ENCODE measurements at places on chromosomes 3 and 15. TPM values are rescaled to one million over a fixed set of nuclear protein-coding genes. Genes with fewer than 3 reads are reported as not detected.
A peak's percentile ranks its signal among the peaks of the same experiment; 100 is the strongest.

GRCh38 chr15:88748081-88748480 is 55.2 kb upstream of the ACAN start:
- no peak overlapping the region for H3K4me3 ChIP-seq
- H3K4me1 ChIP-seq, result no peaks in the 10 kb centered on the region
- no peak overlapping the region for H3K27ac ChIP-seq
- no peak for DNase-seq
- H3K27me3 ChIP-seq, result no peaks in the 10 kb centered on the region

The CPEB1 gene
- 5.1 TPM for total RNA-seq

The RGMA gene
- 20.7 TPM for total RNA-seq

DNA sequence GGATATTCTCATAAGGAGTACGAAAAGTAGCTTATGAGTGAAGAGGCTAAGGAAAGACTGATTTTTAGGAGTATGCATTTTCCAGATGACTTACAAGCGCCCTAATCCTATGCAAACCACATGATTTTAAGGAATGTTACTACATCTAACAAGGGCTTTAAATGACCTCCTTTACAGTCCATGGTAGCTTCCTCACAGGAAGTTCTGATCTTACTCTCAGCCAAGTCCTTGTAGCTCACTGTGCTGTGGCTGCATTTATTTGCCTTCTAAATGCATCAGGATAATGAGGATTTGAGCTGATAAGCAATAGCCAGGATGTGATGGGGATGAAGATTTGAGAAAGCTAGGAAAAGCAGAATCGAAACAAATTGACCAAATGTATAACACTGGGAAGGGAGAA is 896.0 kb downstream of the MCTP2 start:
- no peak for DNase-seq
- H3K36me3 ChIP-seq, result no peaks in the 10 kb centered on the region
- H3K27me3 ChIP-seq, result no peaks in the 10 kb centered on the region
- no peak overlapping the region for H3K27ac ChIP-seq
- no peaks in the 10 kb centered on the region for H3K4me1 ChIP-seq

DNA sequence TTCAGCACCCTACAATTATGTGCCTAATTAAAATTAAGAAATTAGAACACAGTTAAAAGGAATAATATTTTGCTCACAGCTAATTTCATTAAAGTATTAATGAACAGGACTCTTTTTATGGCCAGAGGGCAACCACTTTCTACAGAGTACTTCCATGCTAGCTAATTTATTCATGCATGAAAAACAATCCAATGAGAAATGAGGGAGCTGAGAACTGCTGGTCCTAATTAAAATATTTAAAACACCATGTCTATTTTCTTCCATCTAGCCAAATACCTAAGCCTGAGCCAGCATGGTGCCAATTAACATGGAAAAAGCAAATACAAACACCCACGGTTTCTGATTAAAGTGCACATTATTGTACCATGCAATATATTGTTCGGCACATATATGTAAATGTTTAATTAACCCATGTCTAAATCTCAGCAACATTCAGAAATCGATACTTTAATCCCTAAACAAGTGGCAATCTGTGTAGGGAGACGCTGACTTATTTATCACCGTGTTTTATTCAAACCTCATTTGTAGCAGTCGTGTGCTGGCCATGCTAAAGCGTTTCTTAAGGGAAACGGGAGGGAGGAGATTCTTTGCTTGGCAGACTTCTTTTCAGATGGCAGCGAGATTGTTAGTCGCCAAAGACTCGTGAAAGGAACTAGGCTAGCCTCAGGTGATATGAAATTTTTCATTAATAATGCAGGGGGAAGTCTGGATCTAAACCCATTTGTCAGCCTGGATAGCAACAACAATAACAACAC is 193.5 kb downstream of the ANXA2 start:
- no peak overlapping the region for H3K4me3 ChIP-seq
- H3K27me3 ChIP-seq, result no peaks in the 10 kb centered on the region
- no peaks in the 10 kb centered on the region for H3K36me3 ChIP-seq

DNA sequence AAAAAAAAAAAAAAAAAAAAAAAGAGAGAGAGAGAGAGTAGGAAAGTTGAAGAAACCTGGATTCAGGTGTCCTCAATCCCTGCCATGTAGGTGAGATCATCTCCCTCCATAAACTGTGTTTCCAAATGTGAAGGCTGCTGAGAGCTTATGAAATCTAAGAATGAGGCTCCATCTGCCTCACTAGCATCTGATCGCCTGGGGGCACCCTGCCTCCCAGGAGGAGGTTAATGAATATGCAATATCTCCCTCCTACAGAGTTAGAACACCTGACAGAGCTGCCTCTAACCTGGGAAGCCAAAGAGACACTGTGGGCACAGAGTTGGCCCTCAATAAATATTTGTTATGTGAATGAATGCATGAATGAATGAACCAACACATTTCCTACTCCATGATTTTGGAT is 23.8 kb upstream of the ZNF148 start:
- H3K27me3 ChIP-seq, result no peaks in the 10 kb centered on the region
- H3K27ac ChIP-seq, result no peak overlapping the region
- H3K4me1 ChIP-seq, result no peaks in the 10 kb centered on the region
- no peak overlapping the region for H3K4me3 ChIP-seq

GRCh38 chr15:29322415-29322814 is 52.8 kb upstream of the NSMCE3 start:
- H3K27me3 ChIP-seq, result no peaks in the 10 kb centered on the region
- H3K4me3 ChIP-seq, result no peak overlapping the region
- no peak for DNase-seq
- no peak overlapping the region for H3K27ac ChIP-seq
- H3K4me1 ChIP-seq, result no peaks in the 10 kb centered on the region

- peaks cover 13% of the 10 kb centered on the region for H3K4me1 ChIP-seq
- no peak for DNase-seq
- H3K36me3 ChIP-seq, result no peaks in the 10 kb centered on the region
- H3K27me3 ChIP-seq, result no peaks in the 10 kb centered on the region
Measured at GRCh38 chr3:117238806-117239205, 529.2 kb downstream of the TUSC7 start.

The KIF15 gene
- 10.4 TPM for total RNA-seq

The FRMD5 gene
- 20.8 TPM for total RNA-seq

- DNase-seq, result no peak
- H3K27me3 ChIP-seq, result no peaks in the 10 kb centered on the region
- no peak overlapping the region for H3K27ac ChIP-seq
- H3K4me1 ChIP-seq, result peaks cover 16% of the 10 kb centered on the region
- H3K4me3 ChIP-seq, result no peak overlapping the region
Measured at GRCh38 chr15:72318408-72318942, 1.5 kb downstream of the CELF6 start.

The SNRPN gene
- 305 TPM for total RNA-seq

GRCh38 chr15:62850791-62851291 is 191.7 kb upstream of the TPM1 start:
- peak overlapping the region; percentile 20 for H3K27ac ChIP-seq
- H3K36me3 ChIP-seq, result no peaks in the 10 kb centered on the region
- H3K4me3 ChIP-seq, result no peak overlapping the region
- no peaks in the 10 kb centered on the region for H3K27me3 ChIP-seq
- no peak for DNase-seq

- peak overlapping the region; percentile 5 for H3K4me3 ChIP-seq
- H3K4me1 ChIP-seq, result peaks cover 26% of the 10 kb centered on the region
- H3K27me3 ChIP-seq, result peaks cover 29% of the 10 kb centered on the region
- peak overlapping the region; percentile 95 for H3K27ac ChIP-seq
Measured at GRCh38 chr3:71066356-71066755, 517.2 kb downstream of the FOXP1 start.

GRCh38 chr15:75921732-75922703 is 18.3 kb downstream of the FBXO22 start:
- DNase-seq, result no peak
- no peak overlapping the region for H3K4me3 ChIP-seq
- no peak overlapping the region for H3K27ac ChIP-seq
- H3K36me3 ChIP-seq, result peaks cover 18% of the 10 kb centered on the region
- H3K4me1 ChIP-seq, result no peaks in the 10 kb centered on the region

The TMEM40 gene
- 0.50 TPM for total RNA-seq

The SOX14 gene
- total RNA-seq, result 0.30 TPM

- no peak for DNase-seq
- no peaks in the 10 kb centered on the region for H3K4me1 ChIP-seq
- H3K36me3 ChIP-seq, result no peaks in the 10 kb centered on the region
- no peak overlapping the region for H3K27ac ChIP-seq
- no peak overlapping the region for H3K4me3 ChIP-seq
- no peaks in the 10 kb centered on the region for H3K27me3 ChIP-seq
Measured at GRCh38 chr15:61116825-61117224, 112.3 kb downstream of the RORA start.

- H3K27ac ChIP-seq, result peak overlapping the region; percentile 22
- peaks cover 5% of the 10 kb centered on the region for H3K4me1 ChIP-seq
- DNase-seq, result no peak
- no peaks in the 10 kb centered on the region for H3K27me3 ChIP-seq
- H3K4me3 ChIP-seq, result no peak overlapping the region
- no peaks in the 10 kb centered on the region for H3K36me3 ChIP-seq
Measured at GRCh38 chr15:57158589-57158988, 217.7 kb upstream of the CGNL1 start.

DNA sequence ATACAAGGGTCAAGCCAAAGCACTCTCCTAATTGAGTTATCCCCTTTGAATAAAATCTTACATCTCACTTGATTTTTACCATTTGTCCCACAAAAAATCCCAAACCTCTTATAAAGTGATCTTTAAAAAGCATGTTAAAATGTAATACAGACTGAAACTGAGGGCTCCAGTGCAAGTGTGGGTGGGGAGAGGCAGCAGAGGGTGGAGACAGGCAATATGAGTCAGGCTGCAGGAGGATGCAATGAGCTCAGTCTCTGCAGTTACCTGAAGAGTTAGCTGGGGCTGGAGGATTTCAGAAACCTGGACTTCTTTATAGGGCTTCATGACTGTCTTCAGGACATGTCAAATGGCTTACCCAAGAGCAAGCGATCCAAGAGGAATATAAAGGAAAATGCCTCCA is 14.2 kb upstream of the COLQ start:
- H3K27ac ChIP-seq, result no peak overlapping the region
- DNase-seq, result no peak
- no peaks in the 10 kb centered on the region for H3K36me3 ChIP-seq
- no peaks in the 10 kb centered on the region for H3K27me3 ChIP-seq
- H3K4me1 ChIP-seq, result no peaks in the 10 kb centered on the region
- no peak overlapping the region for H3K4me3 ChIP-seq

- no peak overlapping the region for H3K4me3 ChIP-seq
- no peaks in the 10 kb centered on the region for H3K36me3 ChIP-seq
- H3K27ac ChIP-seq, result no peak overlapping the region
- H3K27me3 ChIP-seq, result no peaks in the 10 kb centered on the region
- DNase-seq, result no peak
Measured at GRCh38 chr15:31265871-31266711, 60.5 kb upstream of the KLF13 start.

The NR1I2 gene
- total RNA-seq, result 0.50 TPM

The SPINK8 gene
- total RNA-seq, result 1.0 TPM

- no peaks in the 10 kb centered on the region for H3K36me3 ChIP-seq
- no peak for DNase-seq
- H3K4me1 ChIP-seq, result peaks cover 14% of the 10 kb centered on the region
- no peak overlapping the region for H3K27ac ChIP-seq
Measured at GRCh38 chr3:138445236-138445635, 10.8 kb downstream of the ESYT3 start.

DNA sequence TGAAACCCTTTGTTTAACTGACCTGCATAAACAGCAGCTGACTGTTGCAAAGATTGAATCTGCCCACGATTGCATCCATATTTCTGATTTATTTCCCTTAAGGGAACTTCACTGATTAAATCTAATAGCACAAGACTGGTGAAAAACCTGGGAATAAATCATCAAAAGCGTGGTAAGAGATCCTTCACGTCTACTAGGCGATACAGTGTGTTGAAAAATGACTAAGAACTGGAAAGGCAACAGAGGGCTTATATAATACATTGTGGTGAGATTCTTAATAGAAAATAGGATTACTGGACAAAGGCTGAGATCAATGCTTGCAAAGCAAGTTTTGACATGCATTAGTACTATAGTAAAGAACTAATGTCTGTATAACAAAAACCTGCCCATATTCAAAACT is 49.0 kb downstream of the POLQ start:
- no peaks in the 10 kb centered on the region for H3K27me3 ChIP-seq
- DNase-seq, result no peak
- no peaks in the 10 kb centered on the region for H3K36me3 ChIP-seq
- H3K4me1 ChIP-seq, result no peaks in the 10 kb centered on the region

The TLR9 gene
- not detected for total RNA-seq

DNA sequence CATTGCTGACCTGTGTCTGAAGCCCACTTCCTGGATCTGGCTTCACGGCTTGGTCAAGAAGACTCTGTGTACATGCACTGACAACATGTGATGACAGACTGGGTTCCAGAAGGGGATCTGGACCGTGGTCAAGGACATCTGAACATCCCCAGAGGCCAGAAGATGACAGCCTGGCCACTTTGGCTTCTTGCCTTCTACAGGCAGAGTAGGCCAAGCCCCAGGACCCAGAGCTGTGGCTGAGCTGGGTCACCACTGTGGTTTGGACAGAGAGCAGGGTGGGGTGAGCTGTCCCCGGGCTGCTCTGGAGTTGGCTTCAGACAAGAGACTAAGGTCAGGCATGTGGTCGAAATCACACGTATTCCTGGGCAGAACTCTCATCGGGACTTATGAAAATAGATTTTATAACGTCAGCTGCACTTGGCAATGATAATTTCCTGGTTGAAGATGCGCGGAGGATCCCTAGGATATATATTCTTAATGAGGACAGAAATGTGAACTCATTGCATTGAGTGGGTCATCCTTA is 114.1 kb upstream of the FRMD4B start:
- H3K27ac ChIP-seq, result no peak overlapping the region
- H3K4me3 ChIP-seq, result no peak overlapping the region
- no peak for DNase-seq
- H3K36me3 ChIP-seq, result no peaks in the 10 kb centered on the region
- no peaks in the 10 kb centered on the region for H3K4me1 ChIP-seq
- H3K27me3 ChIP-seq, result no peaks in the 10 kb centered on the region

The DUOXA2 gene
- total RNA-seq, result not detected

The CILP gene
- 0.94 TPM for total RNA-seq

DNA sequence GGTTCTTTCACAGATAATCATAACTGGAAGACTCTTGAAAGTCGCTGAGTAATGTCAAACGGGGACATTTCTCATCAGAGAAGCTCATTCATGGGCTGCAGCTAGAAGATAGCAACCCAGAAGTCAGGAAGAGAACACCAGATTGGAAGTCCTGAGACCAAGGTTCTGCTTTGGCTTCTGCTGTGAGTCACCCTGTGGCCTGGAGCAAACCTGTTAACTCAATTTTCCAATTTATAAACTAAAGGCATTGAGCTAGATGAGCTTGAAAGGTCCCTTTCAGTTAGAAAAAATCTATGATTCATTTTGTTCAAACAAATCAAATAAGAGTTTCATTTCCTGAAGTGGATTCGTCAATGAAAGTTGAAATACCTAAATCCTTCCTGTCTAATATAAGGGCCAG is 402.2 kb downstream of the EPHB1 start:
- no peak overlapping the region for H3K27ac ChIP-seq
- peaks cover 9% of the 10 kb centered on the region for H3K36me3 ChIP-seq
- no peaks in the 10 kb centered on the region for H3K4me1 ChIP-seq

The GOLGA8J gene
- 0.39 TPM for total RNA-seq
